Cardiac ventricle fibroblast (primary cell): ENCODE measurements at places on chromosomes 6 and 20. TPM values are rescaled to one million over a fixed set of nuclear protein-coding genes. Genes with fewer than 3 reads are reported as not detected.

TGM2 gene
- 15.2 and 16.8 TPM in 2 replicates for total RNA-seq

ALDH5A1 gene
- total RNA-seq = 1.6 and 1.8 TPM in 2 replicates

TAP1 gene
- total RNA-seq = 19.2 and 19.4 TPM in 2 replicates

MOXD1 gene
- 33.6 and 38.4 TPM in 2 replicates for total RNA-seq

HSPA1B gene
- 101 and 110 TPM in 2 replicates for total RNA-seq

FRMD1 gene
- not detected in 2 replicates for total RNA-seq

TREM1 gene
- 1.7 and 2.1 TPM in 2 replicates for total RNA-seq

RCAN2 gene
- total RNA-seq = 0.10 and 0.37 TPM in 2 replicates

OPRL1 gene
- total RNA-seq = 0.34 and 0.44 TPM in 2 replicates

RIN2 gene
- 38.9 and 40.7 TPM in 2 replicates for total RNA-seq

ADGB gene
- not detected in 2 replicates for total RNA-seq

PRKN gene
- 3.4 and 8.4 TPM in 2 replicates for total RNA-seq

MPC1 gene
- 22.4 and 28.4 TPM in 2 replicates for total RNA-seq

VSTM2L gene
- 0.44 and 1.9 TPM in 2 replicates for total RNA-seq

TINAG gene
- total RNA-seq = not detected in 2 replicates

PGC gene
- total RNA-seq = not detected in 2 replicates

IP6K3 gene
- not detected in 2 replicates for total RNA-seq

AFG1L gene
- 0.73 and 4.2 TPM in 2 replicates for total RNA-seq

GGT7 gene
- total RNA-seq = 19.7 and 21.8 TPM in 2 replicates

SMLR1 gene
- total RNA-seq = not detected in 2 replicates

PGBD1 gene
- 1.6 and 3.2 TPM in 2 replicates for total RNA-seq

KHDC1L gene
- total RNA-seq = not detected in 2 replicates

ARFGEF3 gene
- total RNA-seq = 0.05 and 0.06 TPM in 2 replicates

LINC00237 gene
- not detected in 2 replicates for total RNA-seq

PRDM1 gene
- total RNA-seq = 0.62 and 3.1 TPM in 2 replicates

GFOD1 gene
- total RNA-seq = 4.2 TPM in 2 replicates

VSX1 gene
- not detected in 2 replicates for total RNA-seq

SCUBE3 gene
- total RNA-seq = 2.1 and 2.9 TPM in 2 replicates

EFCAB8 gene
- total RNA-seq = not detected in 2 replicates

AMD1 gene
- total RNA-seq = 31.6 and 37.8 TPM in 2 replicates

TFAP2A gene
- total RNA-seq = 0.56 TPM in 1 of 2 replicates, not detected in the other

DNAH8 gene
- total RNA-seq = not detected in 2 replicates

BTNL2 gene
- not detected in 2 replicates for total RNA-seq

CLPSL2 gene
- not detected in 2 replicates for total RNA-seq

PTCRA gene
- total RNA-seq = not detected in 2 replicates

CAGE1 gene
- total RNA-seq = not detected in 2 replicates

ADAM33 gene
- total RNA-seq = 14.1 and 14.8 TPM in 2 replicates

TBXT gene
- total RNA-seq = not detected in 2 replicates

PROKR2 gene
- not detected in 2 replicates for total RNA-seq

DNMT3B gene
- total RNA-seq = 0.37 and 1.3 TPM in 2 replicates

LPA gene
- not detected in 2 replicates for total RNA-seq

MROH8 gene
- 1.3 and 1.4 TPM in 2 replicates for total RNA-seq

RGS17 gene
- 7.4 and 9.2 TPM in 2 replicates for total RNA-seq

CST2 gene
- total RNA-seq = not detected in 2 replicates

SLC24A3 gene
- total RNA-seq = 0.12 TPM in 1 of 2 replicates, not detected in the other

CST4 gene
- not detected in 2 replicates for total RNA-seq

EPHA7 gene
- 0.05 TPM in 1 of 2 replicates, not detected in the other for total RNA-seq

AGER gene
- total RNA-seq = 0.50 and 1.4 TPM in 2 replicates

OXT gene
- not detected in 2 replicates for total RNA-seq

WFDC12 gene
- total RNA-seq = not detected in 2 replicates

PMEPA1 gene
- 1.8 and 4.0 TPM in 2 replicates for total RNA-seq

DOK5 gene
- total RNA-seq = 12.3 and 15.8 TPM in 2 replicates

PTK7 gene
- 110 and 119 TPM in 2 replicates for total RNA-seq
